ENCODE measurements at places on chromosomes 2 and 18.

DNA sequence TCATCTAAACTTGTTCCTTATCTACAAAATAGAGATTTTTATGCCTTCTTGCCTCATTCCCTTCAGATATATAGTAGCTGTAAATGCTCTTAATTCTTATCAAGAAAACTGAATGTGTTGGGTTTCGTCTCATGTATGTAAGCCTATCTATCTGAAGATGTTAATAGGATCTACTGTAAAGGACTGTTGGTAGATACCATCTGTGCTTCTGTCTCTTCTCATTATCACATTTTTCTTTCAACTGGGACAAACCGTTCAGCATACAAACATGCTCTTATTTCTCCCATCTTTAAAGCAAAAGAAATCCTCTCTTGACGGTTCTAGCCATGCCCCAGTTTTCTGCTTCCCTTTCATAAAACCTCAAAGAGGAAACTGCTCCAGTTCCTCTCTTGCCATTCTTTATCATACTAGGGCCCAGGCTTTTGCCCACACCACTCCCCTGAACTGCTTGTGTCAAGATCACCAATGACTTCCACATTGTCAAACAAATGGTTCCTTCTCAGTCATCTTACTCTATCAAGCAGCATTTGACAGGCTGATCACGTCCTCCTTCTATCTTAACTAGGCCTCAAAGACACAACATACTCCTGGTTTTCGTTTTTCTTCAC lies 88.7 kb downstream of the ARHGEF33 start:
- DNase-seq: no peak

DNA sequence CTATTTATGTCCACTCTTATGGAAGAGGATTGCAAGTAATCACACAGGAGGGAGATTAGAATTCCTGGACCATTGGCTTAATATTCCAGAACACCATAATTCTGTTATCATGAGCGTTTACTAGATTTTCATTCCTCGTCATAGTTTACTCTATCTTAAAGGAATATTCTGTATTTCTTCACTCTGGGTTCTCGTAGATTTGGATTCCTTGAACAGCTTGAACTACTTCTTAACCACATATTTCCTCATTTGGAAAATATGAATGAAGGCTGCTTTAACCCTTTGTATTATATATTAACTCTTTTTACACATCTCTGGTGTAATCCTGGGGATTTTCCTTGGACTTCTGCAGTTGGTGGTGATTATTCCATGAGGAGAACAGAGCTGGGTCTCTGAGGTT lies 46.3 kb upstream of the CCBE1 start:
- DNase-seq: no peak

GRCh38 chr2:114769110-114769509 lies 326.7 kb downstream of the DPP10 start:
- DNase-seq: no peak

DNA sequence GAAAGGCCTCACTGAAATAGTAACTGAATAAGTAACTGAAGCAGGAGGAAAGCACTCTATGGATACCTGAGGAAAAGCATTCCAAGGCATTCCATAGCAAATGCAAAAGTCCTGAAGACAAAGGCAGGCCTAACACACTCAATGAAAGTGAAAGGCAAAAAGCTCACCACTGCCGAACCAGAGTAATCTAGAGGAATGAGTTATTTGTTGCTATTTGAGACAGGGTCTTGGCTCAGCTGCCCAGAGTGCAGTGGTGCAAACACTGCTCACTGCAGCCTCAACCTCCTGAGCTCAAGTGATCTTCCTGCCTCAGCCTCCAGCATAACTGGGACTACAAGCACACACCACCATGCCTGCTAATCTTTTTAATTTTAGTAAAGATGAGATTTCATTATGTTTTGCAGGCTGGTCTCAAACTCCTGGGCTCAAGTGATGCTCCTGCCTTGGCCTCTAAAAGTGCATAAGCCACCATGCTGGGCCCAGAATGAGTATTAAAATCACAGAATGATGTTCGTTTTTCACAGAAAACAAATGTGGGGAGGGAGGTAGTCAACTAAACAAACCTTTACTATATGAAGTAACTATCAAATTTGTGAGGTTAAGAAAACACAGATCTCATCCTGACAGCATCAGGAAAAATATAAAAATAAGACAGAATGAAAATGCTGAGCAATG lies 17.9 kb downstream of the PIAS2 start:
- DNase-seq: no peak

DNA sequence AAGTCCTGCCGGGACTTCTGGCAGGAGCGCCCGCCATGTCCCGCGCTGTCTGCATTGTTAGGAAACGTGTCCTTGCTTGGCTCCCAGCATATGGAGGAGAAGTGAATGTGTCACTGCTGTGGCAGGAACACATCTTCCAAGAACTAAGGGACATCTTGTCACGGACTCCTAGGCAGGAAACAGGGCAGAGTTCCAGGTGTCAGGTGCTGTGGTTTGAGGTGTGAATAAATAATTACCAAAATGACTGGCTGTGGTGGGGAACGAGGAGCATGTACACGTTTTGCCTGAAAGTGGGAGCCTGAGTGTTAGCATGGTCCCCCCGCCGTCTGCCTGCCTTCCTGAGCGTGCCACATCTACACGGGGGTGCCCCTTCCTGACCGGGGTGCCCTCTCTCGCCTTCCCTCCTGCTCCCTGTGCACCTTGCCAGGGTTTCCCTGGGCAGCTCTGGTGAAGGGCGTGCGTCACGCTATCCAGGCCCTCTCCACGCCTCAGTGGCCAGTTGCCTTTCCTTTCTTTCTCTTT lies 237.5 kb downstream of the LDLRAD4 start:
- no peak for DNase-seq

GRCh38 chr18:9449600-9450414 lies 25.5 kb upstream of the RALBP1 start:
- no peak for DNase-seq

Measured in posterior cingulate gyrus (tissue), 11 donors.